IPS DF 6.9 (cell line): ENCODE measurements at places on chromosomes 11 and 22.

GRCh38 chr11:62664405-62665074 is 470 bp downstream of the C11orf98 start:
- no peak for DNase-seq

DNA sequence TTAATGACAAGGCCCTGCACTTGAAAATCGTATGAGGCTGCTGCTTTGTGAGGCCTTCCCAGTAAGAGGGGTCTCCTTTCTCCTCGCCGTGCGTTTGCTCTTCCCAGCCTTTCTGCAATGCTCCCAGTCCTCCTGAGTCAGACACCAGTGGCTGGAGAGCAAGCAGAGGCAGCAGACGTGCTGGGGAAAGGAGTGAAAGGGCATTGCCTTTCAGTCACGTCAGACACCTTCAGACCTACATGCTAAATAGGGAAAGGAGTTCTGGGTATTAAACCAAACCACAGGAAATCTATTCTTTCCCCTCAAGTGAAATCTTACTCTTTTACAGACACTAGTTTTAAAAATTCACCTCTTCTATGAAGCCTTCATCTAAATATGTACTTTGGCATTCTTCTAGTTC is 274.8 kb downstream of the NTM start:
- no peak for DNase-seq

- no peak for DNase-seq
These were observed 151.7 kb downstream of the UVRAG start for GRCh38 chr11:75966537-75967287.

GRCh38 chr11:72783144-72783905 is 10.5 kb downstream of the STARD10 start:
- DNase-seq: no peak

DNA sequence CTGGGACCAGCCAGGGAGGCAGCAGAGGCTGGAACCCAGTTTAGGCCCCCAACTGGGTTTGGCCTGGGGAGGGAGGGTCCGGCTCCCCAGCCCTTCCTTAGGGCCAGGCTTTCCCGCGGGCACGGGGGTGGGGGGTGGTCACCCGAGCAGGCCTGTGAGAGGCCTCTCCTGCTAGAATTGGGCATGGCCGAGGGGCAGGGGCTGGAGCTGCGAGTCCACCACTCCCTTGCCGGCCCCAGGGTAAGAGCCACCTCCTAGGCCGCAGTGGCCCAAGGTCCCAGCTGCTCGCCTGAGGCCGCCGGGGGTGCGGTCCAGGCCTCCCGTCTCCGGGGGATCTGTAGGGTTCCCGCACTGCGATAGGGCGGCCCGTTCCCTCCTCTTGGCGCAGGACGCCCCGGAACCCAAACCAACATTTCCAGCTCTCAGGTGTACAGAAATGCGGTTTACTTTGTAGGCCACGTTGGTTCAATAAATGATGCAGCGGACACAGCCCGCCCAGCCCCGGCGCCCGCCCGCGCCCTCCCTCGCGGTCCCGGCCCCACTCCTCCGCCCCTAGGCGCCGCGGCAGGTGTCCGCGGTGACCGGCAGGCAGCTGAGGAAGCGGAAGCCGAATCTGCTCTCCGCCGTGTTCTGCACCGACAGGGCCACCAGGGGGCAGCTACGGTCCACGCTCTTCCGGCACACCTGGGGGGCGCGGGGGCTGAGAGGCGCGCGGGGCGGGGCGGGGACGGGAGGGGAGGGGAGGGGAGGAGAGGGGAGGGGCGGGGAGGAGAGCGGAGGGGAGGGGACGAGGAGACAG is 5.9 kb downstream of the LMNTD2 start:
- DNase-seq: peak; percentile 88

DNA sequence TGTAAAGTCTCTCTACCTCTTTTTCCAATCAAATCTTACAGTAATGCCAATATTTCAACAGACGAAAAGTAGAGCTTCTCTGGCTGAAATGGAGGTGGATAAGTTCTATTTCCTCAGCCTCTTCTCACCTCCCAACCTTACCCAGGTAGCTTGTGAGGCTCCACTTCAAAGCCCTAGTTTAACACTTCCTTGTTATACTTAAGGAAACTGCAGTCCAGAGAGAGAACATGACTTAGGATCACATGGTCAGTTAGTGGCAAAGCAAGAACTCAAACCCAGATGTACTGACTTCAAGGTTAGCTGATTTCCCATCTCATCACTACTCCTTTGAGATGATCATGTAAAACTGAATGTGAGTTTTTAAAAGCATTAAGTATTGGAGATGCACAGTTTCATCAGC is 32.5 kb downstream of the PAK1 start:
- DNase-seq: no peak

DNA sequence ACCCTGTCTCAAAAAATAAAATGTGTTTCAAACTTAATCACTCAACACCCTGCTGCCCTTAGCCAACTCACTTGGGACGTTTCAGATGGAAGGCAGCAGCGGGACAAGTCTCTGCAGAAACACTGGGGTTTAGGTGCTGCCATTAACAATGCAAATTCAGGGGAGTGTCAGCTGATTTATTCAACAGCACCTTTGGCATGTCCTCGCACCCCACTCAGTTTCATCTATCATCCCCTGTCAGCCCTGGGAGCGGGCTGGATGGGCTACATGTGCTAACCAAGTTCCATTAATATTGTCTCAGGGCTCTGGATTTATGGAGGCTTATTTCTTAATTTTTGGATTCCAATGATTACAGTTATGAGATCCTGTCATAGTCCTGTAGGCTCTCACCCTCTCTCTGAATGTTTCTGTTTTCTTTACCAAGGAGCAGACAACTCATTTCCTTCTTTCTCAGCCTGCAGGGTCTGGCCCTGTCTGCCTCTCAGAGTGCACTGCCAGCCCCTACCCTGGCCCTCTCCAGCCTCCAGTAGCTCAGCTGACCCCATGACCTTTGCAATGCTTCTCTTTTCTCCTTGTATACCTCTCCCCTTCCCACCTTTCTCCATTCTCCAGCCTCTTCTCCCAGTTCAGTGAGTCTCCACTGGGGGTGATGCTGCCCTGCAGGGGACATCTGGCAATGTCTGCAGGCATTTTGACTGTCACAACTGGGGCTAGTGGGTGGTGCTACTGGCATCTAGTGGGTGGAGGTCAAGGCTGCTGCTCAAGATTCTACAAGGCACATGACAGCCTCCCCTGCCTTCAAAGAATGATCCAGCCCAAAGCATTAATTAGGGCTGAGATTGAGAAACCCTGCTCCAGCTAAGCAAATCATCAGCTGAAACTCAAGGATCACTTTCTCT is 79.0 kb downstream of the APIP start:
- no peak for DNase-seq

GRCh38 chr11:62539238-62539925 is 7.2 kb downstream of the AHNAK start:
- no peak for DNase-seq

DNA sequence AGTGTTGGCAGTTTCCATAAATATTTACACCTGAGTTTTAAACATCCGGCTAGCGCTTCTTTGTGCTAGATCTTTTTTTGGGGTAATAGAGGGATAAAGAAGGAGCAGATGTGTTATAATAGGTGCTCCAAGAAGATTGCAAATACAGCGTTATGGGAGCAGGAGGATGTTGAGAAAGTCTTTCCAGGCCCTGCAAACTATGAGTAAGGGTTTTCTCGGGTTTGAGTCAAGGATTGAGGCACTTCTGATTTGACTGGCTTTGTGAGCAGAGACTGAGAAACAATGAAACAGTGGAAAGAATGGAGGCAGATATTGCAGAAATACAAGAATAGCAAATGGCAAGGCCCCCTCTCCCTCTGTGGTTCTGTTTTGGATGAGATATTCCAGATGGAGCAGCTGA is 155.0 kb upstream of the TIMP3 start:
- DNase-seq: no peak

DNA sequence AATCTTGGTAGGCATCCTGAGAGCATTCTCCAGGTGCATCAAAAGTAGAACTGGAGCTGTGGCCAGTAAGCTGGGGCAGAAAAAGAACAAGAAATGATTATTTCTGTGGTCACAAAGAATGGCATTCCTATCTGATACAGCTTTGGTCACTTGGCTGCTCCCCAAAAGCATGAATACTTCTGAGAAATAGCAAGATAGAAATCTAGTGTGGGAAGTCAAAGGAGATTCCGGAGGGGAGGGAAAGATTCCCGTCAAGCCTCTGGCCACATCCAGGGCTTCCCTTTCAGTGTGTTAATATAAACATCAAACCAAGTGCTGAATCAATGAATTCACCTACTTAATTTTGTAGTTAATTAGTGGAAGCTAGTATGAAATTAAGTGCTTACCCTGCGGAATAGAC is 1185.4 kb downstream of the LRRC4C start:
- DNase-seq: no peak

DNA sequence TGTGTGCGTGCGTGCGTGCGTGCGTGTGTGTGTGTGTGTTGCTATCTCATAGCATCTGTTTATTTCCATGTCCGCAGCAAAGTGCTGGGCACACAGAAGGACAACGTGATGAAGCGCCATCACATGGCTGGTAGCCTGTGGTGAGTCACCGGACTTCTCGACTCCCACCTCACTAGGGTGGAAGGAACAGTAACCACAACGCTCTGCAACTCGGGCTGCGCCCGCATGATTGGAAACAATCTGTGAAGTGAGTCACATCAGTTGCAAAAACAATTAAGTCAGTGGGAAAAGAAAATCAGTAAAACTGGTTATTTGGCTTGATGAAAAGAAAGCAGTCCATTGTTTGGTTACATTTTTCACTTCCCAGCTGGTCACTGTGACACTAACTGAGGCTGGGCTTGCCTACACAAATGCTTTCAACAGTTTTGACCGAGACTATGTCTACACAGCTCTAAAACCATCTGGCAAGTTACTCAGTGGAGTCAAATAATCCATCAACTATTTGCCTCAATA is 437.3 kb upstream of the CADM1 start:
- DNase-seq: no peak

DNA sequence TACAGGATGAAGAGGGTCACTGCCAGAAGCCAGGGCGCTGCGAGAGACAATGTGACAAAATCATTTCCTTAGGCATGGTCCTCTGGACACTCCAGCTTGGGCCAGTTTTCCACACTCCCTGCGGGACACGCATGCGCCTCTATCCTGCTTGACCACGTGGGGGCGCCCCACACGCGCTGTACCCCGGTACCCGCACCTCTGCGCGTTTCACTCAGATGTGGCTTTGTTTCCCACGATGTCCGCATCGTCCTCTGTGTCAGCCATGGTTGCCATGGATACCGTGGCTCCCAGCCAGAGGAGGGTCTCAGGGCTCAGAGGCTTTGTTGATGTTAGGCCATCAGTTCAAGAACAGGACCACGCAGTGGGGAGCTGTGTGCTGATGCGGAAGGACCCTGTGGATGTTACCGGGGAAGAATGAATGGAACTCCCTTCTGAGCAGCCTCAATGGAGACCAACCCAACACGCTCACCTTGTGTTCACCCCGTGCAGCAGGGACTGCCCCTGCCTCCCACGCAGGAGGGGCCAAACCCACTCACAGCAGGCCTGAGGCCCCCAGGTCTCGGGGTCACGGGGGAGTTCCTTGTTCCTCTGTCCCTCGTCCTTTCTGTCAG is 101.1 kb upstream of the SLC22A12 start:
- DNase-seq: peak; percentile 50

DNA sequence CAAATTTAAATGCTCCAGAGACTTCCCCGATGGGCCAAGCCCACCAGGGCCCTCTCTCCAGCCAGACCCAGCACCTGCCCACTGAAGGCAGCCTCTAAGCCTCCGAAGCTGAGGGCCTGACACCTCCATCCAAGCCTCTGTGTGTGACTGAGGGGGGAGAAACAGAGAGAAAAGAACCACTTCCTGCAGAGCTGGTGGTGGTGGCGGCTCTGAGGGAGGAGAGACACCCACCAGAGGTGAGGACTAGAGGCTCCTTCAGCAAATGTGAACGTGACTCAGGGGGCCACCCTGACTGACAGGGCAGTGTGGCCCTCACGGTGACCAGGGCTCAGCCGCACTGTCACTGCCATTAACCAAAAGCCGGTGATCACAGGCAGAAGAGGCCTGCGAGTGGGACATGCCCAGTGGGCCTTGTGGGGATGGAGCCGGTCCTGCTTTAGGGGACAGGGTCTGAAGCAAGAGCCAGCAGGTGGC is 31.0 kb upstream of the CD5 start:
- DNase-seq: no peak

DNA sequence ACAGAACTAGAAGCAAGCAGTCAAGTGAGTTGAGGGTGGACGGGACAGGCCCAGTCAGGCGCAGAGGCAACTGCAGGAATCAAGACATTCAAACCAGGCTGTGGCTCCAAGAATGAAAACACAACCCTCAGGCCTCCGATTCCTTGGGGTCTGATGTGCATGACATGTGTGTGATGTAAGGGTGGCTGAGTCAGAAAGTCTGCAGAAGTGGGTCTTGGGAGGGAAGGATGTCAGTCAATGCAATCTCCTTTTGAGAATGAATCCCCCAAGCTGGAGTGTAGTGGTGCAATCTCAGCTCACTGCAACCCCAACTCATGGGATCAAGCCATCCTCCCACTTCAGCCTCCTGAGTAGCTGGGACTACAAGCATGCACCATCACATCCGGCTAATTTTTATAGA is 15.9 kb upstream of the PDE2A start:
- no peak for DNase-seq

DNA sequence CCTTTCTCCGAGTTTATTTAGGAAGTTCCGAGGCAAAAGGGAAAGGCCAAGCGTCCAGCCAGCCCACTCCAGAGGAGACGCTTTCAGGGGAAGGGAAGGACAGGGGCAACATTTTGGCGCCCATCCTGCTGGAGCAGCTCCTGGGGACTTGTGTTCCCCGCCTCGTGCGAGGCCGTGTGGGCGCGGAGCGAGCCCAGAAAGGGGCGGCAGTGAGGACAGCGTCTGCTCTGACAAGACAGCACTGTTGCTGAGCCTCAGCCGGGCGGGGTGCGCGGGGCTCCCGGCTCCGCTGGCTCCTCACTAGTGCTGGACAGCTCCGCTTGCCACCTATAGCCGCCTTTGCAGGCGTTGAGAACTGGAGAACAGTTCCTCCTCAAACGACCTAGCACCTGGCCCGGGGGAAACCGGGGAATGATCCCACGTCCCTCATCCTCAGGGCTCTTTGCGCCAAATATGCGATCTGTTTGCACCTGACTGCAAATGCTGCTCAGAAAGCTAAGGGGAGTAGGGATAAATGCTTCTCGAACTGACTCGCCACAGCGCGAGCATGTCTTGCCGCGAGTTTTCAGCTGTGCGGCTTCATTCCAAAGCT is 722 bp upstream of the GUCY1A2 start:
- DNase-seq: no peak

DNA sequence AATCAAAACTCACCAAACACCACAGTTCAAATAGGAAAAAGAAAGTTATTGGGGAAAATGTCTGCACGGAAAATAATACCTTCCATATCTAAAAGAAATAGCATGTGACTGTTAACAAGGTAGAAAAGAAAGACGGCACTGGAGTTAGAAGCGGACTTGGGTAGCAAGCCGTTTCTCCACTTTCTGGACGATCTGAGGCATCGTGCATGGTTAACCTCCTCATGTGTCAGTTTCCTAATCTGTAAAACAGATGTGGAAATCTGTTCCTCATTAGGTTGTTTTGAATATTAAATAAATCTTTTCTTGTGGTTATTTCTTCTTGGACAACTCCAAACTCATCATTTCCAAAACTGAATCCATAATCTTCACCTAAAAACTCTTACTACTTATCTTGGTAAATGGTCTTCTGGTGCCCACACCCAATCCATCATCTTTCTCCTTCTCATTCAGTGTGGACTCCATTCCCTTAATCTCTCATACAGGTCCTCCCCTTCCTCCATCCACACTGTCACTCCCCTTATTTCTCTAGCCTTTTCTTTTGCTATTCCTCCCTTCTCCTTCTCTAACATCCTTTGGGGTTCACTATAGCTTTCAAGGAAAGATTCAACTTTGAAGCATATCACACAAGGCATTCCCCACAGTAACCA is 53.5 kb downstream of the VSIG10L2 start:
- no peak for DNase-seq
